ENCODE measurements at places on chromosomes 13 and 19.

DNA sequence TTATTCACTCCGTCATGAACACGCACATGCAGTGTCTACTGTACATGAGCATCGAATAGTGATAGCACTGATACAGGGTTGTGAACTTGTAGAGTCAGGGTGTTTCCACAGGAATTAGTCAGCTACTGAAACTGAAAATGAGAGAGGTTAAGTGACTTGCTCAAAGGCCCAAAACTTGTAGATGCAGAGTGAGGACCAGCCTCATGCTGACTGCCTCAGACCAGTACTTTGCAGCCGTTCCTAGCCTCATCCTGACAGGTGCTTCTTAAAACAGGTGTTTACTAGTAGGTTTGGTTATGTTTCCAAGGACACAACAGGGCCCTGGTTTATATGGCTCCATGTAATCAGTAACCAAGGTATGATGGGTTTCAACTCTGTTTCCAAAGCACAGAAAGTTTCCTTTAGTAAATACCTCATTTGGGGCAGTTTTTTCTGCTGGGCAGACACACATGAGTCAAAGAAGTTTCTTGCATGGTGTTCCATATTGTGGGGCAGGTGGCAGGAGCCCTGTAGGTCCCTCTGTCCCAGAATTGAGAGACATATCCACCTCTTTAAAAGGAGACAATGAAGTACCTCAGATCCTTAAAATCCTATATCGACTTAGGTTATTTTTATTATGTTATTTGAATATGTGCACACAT, 16.0 kb downstream of the FGF9 start:
- DNase-seq: no peak

DNA sequence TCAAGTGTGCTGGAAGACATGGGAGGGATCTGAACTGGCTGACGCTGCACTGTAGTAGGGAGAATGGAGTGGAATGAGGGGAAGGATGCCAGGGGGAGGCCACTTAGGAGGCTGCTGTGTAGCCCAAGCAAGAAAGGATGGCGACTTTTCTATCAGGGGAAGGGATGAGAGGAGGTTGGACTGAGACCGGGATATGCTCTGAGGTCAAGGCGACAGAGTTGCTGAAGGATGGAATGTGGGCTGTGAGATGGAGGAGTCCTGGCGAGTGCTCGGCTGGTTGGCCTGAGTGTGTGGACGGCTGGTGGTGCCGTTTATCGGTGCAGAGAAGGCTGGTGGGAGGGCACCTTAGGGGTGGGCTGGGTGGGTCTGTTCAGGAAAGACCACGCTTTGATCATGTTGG, 45.7 kb downstream of the IRS2 start:
- DNase-seq: no peak

DNA sequence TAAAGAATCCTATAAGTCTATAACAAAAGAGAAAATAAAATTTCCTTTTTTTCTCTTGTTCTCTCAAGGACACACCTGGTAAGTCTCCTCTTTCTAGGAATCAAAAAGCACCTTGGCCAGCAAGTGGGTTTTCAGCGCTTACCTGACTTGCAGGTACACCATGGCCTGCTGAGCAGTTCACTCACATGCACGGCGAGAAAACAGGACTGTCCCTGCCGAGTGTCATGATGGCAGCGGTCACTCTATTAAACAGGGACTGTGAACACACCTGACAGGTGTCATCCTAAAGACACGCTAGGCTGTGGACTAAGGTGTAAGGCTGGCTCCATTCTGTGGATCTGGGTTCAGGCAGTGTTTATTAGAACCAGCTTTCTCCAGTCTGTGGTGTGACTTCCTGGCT, 170.2 kb downstream of the TEX29 start:
- DNase-seq: no peak

- DNase-seq: no peak
Observed at GRCh38 chr13:92097337-92097903, 699.0 kb downstream of the GPC5 start.

GRCh38 chr13:35964863-35965180, 166.4 kb downstream of the DCLK1 start:
- DNase-seq: no peak

DNA sequence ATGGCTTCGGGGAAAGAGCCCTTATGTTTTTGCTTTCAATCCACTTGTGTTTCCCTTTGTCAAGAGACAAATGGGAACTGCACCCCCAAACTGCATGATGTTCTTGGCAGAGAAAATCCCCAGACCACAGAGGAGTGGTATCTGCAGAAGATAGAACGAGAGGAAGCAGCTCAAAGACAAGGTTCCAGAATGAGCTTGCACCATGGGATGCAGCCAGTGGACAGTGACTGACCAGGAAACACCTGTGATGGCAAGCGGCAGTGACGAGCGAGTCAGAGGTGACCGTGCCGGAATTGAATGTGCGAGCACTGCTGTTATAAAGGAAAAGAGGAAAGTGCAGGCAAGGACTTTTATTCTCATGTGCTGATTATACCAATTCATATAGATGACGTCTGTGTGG, 46.3 kb downstream of the IRS2 start:
- DNase-seq: no peak

- no peak for DNase-seq
Observed at GRCh38 chr19:45528149-45528743, 21.0 kb downstream of the VASP start.

DNA sequence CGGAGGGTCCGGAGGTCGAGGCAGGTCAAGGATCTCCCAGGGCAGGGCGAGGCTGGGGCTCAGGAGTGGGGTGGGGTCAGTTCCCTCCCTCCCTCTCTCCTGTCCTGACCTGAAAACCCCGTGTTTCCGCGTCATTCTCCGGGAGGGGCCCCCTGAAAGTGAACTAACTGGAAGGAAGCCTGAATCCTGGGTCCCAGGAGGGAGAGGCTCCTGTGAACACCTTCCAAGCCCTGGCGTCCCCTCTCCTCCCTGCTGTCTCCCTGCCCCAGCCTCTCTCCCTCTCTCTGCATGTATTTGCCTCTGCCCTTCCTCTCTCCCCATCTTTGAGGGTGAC, 741 bp upstream of the CADM4 start:
- no peak for DNase-seq

DNA sequence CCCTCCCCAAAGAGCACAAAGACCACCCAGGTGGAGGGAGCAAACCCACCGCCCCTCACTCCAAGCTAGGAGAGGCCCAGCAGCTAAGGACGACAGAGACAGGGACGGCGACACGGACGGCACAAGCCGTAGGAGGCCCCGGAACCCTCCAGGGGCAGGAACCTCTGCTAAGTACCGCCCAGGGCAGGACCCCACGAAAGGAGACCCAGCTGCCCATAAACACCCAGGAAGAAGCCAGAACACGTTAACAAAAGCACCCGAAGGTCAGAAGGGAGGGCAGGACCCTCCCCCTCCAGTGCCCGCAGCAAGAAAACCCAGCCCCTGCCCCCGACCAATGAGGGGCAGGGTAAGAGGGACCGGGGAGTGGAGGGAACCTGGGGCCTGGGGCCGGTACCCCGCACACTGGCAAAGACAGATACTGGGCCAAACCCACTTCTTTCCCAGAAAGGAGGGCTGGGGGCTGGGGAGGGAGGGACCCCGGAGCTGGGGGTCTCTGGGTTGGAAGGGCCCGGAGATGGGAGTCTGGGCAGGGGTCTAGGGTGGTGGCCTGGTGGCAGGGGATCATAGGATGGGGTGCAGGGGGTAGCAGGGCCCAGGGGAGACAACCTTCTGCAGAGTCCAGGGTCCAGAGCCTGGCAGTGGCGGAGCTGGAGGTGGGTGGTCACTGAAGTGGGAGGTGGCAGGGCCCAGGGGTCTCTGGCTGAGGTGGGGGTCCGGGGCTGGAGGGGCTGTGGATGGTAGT, 2.4 kb downstream of the BTBD2 start:
- DNase-seq: no peak

- no peak for DNase-seq
Observed at GRCh38 chr13:22793598-22794134, 387.1 kb upstream of the SGCG start.

DNA sequence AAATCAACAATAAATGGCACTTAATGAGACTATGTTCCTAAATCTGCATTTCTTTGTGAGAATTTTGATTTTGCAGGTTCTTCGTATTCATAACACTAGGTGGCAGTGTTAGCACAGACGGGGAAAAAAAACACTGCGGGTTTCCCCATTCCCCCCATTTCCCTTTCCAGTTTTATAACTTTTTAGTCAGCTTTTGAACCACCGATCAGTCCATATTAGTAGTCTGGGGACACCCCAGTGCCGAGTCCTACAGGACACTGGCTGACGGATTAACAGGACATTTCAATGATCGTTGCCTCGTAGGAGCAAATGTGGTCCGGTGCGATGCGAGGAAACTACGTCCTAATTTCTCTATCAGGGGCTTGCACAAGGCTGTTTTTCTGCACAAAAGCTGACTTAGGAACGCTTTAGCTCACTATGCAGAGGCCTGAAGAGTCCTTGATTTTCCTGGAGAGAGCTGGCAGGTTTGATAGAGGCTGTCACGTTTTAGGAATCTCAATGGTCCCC, 234.3 kb downstream of the LMO7 start:
- no peak for DNase-seq

DNA sequence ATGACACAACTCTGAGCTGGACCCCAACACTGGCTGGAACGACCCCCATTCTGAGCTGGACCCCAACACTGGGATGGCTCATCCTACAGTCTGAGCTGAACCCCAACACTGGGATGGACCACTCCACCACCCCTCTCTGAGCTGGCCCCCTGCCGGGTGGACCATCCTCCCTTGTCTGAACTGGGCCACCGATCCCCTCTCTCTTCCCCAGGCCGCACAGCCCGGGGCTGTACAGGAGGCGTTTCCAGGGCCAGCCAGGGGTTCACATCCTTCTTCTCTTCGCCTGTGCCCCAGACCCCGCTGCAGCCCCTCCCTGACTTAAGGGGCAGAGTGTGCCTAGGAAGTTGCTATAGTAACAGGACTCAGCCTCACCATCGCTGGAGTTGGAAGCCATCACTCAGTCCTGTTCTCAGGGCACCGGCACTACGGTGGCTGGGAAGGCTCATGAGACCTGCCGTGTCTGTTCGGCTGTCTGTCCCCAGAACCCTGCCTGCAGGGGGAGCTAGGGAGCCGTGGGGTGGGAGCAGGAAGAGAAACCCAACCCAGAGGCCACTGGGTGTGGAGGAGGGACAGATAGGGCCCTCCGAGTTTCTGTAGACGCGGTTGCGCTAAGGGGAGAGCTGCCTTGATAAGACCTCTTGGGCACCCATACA, 3.7 kb downstream of the PRKACA start:
- DNase-seq: no peak

DNA sequence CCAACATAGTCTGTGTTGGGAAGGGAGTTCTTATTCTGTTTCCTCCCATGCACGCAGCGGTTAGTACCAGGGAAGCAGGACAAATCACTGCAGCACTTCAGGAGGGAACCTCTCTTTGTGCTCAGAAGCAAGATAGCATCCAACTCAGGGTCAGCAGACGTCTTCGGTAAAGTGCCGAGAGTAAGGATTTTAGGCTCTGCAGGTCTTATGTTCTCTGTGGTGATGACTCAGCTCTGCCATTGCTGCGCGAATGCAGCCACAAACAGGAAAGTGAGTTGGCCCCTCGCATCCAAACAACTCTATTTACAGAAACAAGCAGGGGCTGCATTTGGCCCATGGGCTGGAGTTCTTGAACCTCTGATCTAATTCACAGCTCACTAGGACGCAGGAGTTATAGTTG, 122.1 kb upstream of the SPATA13 start:
- no peak for DNase-seq

DNA sequence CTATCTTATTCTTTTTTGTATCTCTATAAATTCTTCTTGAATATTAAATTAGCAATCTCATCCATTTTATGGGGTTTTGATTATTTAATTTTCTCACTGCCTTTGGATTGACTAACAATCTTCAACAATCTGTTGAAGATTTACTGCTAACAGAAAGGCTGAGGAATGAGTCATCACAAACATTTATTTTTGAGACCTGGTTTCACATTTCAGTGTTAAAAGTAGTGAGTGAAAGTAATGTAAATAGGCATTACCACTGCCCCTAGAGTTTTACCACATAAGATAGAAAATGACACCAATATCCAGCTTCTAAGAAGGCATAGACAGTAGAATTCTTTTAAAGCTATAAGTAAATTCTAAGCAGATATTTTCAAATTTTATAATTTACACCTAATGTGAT, 472.8 kb downstream of the OLFM4 start:
- no peak for DNase-seq

- no peak for DNase-seq
Observed at GRCh38 chr19:10644260-10645007, 9.7 kb upstream of the ILF3 start.
